Aortic smooth muscle cell (primary cell): ENCODE measurements at places on chromosomes 7 and 10. TPM values are rescaled to one million over a fixed set of nuclear protein-coding genes. Genes with fewer than 3 reads are reported as not detected.

Gene C7orf57
- under 0.01 TPM in 1 of 2 replicates, not detected in the other for total RNA-seq

Gene ADCY1
- 0.12 and 0.13 TPM in 2 replicates for total RNA-seq

Gene TUBB8
- total RNA-seq, result not detected in 2 replicates

Gene TMEM196
- total RNA-seq, result not detected in 2 replicates

Gene VGF
- 0.13 TPM in 1 of 2 replicates, not detected in the other for total RNA-seq

Gene TEX36
- total RNA-seq, result not detected in 2 replicates

Gene AKR1D1
- not detected in 2 replicates for total RNA-seq
